A549 treated with CpdA at 1 μM for 4 hours (cell line): ENCODE measurements at places on chromosomes 2 and 18. TPM values are rescaled to one million over a fixed set of nuclear protein-coding genes. Genes with fewer than 3 reads are reported as not detected.

Gene MYOM1
- 0.11 to 0.26 TPM (median 0.16 TPM) in 5 replicates for total RNA-seq

Gene GKN1
- 0.49 to 0.73 TPM (median 0.64 TPM) in 5 replicates for total RNA-seq

Gene TPGS2
- total RNA-seq: 83.7 to 89.2 TPM (median 88.9 TPM) in 5 replicates

Gene TUBA3E
- not detected in 5 replicates for total RNA-seq

Gene CNTNAP5
- not detected in 5 replicates for total RNA-seq

Gene ARHGAP15
- not detected in 5 replicates for total RNA-seq

Gene POMC
- total RNA-seq: not detected in 5 replicates

Gene SPIRE1
- 11.5 to 20.6 TPM (median 15.4 TPM) in 5 replicates for total RNA-seq
